ENCODE measurements at places on chromosomes 1 and 21.

DNA sequence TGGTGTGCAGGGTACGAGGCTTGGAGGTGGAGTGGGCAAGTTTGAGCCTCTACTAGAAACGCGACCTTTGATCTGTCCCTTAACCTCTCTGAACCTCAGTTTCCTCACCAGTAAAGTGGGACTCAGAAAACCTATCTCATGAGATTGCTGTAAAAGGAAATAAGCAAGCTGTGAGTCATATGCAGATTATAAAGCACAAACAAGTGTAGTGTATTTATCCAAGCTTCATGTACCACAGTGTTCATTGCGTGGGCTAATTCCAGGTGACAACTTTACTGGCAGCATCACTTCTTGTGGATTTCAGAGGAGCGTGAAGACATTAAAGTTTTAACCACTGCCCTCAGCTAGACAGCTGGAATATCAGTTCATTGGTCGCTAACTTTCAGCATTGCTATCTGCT lies 44.4 kb downstream of the ZNF697 start:
- DNase-seq = no peak

DNA sequence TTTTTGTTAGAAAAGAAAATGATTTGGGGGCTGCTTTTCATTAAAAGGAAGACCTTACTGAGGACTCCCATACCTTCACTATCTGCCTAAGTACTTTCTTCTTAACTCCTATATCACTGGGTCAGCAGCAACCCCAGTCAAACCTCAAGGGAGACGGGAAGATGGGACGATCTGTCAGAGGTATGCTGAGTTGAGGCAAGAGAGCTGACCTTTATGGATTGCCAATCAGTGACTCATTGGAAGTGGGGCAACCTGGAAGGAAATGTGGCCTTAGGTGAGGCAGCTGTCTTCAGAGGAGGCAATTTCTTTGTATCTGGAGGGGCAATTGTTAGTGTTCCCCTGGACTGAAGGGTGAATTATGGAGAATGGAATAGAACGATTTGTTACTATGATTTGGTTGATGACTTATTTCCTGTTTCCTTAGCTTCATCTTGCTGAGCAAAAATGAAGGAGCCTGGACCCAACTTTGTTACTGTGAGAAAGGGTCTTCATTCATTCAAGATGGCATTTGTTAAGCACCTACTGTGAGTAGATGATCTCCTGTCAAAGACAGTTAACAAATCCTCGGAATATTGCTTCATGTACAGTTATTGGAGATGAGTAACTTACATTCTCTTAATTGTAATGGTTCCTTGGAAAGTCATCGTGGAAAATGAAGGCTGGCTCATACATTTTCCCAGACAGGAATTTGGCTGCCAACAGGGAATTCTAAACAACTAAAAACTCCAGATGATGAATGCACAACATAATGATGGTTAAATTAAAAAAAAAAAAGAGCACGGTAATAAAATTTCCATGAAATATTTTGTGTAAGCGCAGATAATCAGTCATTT lies 134.7 kb upstream of the KCNJ15 start:
- no peak for DNase-seq

DNA sequence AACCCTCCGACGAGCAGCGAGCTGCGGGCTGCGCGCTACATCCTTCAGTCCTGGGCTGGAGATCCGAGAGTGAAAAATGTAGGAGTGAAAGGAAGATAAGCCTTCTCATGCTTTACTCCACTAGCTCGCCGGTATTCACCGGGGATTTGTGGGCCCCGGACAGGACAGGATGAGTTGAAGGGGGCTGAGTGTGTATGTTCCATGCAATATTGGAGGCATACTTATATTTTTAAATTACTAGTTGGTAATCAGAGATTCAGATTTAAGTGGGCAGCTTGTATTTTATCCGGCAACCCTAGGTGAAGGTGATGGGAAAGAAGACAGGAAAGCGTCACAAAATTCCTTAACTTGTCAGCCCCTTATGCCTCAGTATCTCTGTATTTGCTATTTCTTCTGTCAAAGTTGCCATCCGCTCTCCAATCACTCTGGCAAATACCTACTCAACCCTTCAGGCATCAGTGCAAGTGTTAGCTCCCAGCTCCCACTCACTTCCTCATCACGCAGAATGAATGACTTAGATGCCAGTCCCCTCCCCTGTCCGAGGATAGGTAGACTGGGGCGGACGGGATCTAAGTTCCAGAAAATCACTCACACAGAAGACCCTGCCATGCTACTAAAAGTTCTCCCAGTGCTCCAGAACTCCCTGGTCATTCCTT lies 503 bp upstream of the PIGM start:
- no peak for DNase-seq

- DNase-seq = no peak
Observed at GRCh38 chr1:171919891-171920887, 78.9 kb downstream of the DNM3 start.

DNA sequence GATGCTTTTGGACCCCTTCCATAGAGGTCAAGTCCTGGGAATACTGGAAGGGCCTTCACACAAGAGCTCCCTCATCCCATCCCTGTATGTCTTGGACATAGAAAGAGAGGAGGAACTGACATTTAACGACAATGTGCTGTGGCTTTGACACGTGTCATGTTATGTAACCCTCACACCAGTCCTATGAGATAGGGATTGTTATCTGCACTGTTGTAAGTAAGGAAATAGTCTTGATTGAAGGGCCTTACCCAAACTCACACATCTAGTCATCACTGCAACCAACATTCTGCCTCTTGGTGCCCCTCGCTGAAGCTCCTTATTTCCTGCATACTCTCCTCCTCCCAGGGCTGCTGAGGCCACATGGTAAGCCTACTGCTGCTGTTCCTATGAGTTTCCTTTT lies 63.7 kb upstream of the ANGPTL1 start:
- no peak for DNase-seq

All from NCI-H2171 (cell line).